ENCODE measurements at places on chromosomes 4 and X.

GRCh38 chrX:94288972-94289371 lies 615.0 kb downstream of the FAM133A start:
- no peak for DNase-seq

DNA sequence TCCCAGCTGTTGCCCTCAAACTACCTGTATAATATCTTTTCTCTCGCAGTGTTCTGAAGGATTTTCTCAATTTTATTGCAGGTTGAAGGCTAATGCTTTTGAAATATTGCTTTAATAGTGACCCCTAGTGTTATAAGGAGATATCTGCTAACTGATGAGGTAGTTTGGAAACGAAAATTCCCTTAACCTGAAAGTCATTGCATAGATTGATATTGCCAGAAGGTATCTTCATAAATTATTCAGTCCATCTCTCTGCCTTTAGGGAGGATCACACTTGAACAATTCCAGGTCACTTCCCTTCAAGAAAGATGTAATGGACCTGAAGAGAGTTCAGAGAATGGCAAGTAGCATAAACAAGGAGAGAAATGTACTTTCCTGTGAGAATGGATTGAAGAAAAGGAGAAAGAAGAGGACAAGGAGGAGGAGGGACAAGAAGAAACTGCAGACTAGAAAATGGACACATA lies 44.1 kb downstream of the TIGD4 start:
- DNase-seq, result no peak

DNA sequence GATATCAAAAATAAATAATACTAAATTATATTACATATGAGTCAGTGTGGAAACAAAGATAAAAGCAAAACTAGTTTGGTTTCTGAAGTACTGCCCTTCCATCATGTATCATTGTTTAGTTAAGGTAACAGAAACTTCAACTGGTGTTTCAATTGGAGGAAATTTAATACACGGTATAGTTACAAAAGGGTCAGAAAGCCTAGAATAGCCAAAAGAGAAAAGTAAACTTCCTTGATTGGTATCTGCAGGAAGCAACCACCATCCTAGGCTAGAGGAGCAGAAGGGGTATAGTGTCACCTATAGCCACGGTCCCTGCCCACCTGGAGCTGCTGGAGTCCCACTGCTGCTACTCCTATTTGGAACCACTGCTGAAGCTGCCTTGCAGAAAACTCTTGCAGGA lies 185.6 kb downstream of the SLC7A11 start:
- DNase-seq, result no peak

GRCh38 chr4:185204238-185204910 lies 574 bp upstream of the CFAP97 start:
- DNase-seq, result no peak

DNA sequence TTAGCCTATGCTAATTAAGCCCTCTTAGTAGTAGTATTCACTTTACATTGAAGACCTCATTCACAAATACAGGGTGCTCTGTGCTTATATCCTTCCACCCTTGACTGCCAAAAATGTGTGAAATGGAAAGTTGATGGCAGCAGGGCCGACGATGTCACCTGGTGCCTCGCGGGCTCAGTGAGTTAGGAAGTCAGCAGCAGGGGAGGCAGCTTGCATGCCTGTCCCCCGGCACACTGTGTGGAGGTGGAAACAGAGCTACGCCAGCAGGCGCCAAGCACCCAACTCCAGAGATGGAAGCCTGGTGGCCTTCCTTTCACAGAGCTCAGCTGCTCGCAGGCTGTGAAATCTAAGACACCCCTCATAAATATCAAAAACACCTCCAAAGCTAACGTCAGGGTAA lies 8.4 kb downstream of the MSL3 start:
- DNase-seq, result no peak

DNA sequence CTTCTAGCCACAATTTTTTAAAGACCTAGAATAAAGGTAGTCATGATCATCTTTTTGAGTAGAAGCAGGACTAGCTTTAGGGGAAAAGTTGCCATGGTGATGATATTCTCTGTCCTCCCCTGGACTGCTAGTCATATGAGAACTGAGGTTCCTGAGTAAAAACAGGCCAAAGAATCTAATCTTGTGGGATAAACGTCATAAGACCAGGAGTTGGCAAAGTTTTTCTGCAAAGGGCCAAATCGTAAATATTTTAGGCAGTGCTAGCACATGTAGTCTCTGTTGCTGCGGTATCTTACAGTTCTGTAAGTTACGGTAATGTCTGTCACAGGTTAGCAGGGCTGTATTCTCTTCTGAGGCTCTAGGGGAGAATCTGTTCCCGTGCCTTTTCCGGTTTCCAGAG lies 3.4 kb downstream of the PRPS2 start:
- DNase-seq, result no peak
